ENCODE measurements at places on chromosomes 16 and 17.
A peak's percentile ranks its signal among the peaks of the same experiment; 100 is the strongest.

- DNase-seq: no peak
Observed at GRCh38 chr16:85127379-85127723, 15.1 kb upstream of the CIBAR2 start.

GRCh38 chr16:80739523-80739922 lies 64.9 kb downstream of the CDYL2 start:
- DNase-seq: no peak

DNA sequence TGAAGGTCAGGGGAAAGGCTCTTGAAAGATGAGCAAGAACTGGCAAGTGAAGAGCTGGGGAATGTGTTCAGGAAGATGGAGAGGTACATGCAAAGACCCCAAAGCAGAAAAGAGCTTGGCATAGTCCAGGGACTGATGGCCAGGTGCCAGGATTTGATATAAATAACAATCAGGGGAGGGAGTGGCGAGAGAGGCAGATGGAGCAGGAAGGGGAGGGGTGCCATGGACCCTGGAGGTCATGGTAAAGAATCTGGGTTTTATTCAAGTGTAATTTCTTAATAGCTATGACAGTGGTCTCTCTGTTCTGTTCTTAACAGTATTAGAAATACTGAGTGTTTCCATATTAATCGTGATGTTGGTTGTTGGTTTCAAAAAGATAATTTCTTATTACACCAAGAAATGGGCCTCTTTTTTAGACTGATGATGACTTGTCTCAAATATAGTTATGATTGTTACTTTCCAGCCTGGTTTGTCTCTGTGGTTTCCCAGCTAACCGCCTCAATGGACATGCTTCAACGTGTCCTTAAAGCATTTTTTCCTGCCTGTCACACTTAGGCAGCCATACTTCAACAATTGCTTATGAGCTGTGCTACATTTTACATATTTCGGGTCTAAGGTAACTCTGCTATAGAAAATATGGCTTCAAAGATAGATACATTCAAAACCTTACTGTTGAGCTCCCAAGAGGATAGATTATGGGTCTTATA lies 49.4 kb downstream of the MYH10 start:
- no peak for DNase-seq

DNA sequence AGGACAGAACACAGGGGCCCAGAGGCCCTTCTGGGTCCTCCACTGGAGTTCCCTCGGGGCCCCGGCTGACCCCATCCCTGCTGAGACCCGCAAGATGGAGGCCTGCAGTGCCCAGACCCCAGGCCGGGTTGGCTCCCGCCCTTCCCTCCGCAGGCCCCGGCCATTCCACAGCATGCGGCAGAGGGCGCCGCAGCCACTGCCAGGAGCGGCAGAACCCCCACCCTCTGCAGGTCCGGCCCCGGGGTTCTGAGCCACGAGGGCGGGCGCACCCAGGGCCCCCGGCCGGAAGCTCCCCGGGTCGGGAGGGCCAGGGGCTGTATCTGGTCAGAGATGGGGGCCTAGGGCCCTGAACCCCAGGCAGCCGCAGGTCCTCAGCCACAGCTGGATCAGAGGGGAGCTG lies 2.4 kb upstream of the PERCC1 start:
- peak; percentile 29 for DNase-seq

DNA sequence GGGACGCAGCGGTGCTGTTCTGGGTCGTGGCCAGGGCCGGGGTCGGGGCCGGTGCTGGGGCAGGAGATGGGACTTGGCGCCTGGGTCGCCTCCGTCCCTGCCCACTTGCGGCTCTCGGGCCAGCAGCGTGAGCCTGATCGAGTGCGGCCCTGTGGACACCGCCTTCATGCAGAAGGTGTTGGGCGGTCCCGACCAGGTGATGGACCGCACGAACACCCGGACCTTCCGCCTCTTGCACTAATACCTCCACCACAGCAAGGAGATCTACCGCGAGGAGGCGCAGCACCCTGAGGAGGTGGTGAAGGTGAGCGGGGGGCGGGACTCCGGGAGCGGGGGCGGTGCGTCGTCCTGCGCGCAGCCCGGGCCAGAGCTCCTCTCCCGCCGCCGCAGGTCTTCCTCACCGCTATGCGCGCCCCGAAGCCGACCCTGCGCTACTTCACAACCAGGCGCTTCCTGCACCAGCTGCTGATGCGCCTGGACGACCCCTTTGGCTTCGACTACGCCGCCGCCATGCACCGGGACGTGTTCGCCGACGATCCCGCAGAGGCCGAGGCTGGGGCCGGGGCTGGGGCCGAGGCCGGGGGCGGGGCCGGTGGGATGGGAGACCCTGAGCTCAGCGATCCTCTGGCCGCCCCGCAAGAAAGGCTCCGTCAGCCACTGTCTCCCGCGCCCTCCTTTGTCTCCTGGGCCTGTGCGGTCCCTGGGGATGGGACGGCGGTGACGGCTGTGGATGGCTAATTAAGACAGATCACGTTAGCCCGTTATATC lies 4.5 kb upstream of the HSD17B1 start:
- DNase-seq: peak; percentile 69

GRCh38 chr16:62701426-62701825 lies 665.2 kb upstream of the CDH8 start:
- no peak for DNase-seq

GRCh38 chr17:79294459-79295071 lies 219.9 kb downstream of the ENGASE start:
- peak; percentile 21 for DNase-seq

DNA sequence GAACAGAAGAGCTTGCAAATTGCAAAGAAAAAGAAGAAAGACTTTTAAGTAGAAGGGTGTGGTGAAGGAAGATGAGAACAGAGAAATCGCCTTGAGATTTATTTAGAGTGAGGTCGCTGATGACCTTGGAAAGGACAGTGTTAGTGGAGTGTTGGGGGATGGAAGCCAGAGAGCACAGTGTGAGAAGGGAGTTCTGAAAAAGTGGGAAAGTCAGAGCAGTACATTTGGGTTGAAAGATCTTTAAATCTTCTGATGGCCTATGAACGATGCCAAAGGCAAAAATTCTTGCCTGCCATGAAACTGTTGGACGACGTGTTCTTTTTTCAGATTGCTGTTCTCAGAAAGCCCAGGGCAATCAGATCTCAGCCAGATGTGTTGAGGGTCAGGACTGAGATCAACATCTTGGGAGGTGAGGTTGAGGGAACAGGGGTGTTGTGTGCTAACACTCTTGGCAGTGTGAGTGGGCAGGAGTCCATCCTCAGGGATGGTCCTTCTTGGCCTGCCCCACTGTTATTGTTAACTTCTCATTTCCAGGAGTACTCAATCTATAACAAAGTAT lies 330.1 kb downstream of the MAP2K6 start:
- DNase-seq: no peak

DNA sequence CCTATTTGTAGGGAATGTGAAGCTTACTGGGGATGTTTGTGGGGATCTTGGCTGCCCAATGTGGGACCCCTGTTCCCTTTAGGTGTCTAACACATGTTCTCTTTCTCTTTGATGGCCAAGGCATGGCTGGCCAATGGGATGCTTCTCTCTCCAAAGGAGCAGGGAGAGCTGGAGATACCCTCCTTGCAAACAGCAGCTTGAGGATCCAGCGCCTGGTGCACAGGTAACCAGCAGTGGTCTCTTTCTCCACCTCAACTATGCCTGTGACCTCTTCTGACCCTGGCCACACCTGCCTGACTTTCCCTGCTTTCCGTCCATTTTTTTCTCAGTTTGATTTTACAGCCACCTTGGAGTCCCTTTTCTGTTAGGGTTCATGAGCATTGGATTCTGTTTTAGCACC lies 16.8 kb upstream of the NKD1 start:
- no peak for DNase-seq

DNA sequence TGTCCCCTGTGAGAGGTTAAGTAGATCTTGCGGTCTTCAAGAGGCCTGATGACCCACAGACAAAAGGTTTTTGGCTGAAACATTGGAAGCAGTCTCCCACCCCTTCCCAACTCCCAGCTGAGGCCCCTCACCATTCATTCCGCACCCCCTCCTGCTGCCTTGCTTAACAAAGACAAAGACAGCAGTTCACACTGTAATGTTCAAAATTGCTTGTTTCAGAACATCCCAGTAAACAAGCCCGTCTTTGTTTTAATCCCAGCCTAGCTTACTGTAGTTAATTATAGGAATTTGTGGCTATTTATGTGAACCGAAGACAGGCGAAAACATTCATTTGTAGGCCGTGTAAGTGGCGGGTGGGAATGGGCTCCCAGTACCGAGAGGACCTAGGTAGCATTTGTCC lies 55.7 kb downstream of the IRX5 start:
- DNase-seq: no peak

DNA sequence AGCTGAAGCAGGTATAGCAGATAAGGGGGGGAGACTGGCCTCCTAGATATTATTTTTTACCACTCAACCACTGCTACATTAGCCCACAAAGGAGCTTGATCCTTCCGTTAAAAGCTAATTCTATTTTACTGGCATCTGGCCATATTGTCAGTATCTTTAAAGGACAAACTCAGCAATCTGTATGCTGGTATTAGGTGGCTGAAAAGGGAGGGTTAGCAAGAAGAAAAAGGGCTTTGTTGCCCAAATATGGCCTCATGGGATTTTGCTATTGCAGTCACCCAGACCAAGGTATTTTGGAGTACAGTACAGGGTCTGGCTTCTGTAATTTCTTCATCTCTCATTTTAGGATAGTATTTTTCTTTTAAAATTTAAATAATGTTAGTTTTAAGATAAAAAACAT lies 14.4 kb downstream of the RFWD3 start:
- DNase-seq: no peak

GRCh38 chr17:75813081-75814020 lies 28.7 kb downstream of the UNK start:
- no peak for DNase-seq

DNA sequence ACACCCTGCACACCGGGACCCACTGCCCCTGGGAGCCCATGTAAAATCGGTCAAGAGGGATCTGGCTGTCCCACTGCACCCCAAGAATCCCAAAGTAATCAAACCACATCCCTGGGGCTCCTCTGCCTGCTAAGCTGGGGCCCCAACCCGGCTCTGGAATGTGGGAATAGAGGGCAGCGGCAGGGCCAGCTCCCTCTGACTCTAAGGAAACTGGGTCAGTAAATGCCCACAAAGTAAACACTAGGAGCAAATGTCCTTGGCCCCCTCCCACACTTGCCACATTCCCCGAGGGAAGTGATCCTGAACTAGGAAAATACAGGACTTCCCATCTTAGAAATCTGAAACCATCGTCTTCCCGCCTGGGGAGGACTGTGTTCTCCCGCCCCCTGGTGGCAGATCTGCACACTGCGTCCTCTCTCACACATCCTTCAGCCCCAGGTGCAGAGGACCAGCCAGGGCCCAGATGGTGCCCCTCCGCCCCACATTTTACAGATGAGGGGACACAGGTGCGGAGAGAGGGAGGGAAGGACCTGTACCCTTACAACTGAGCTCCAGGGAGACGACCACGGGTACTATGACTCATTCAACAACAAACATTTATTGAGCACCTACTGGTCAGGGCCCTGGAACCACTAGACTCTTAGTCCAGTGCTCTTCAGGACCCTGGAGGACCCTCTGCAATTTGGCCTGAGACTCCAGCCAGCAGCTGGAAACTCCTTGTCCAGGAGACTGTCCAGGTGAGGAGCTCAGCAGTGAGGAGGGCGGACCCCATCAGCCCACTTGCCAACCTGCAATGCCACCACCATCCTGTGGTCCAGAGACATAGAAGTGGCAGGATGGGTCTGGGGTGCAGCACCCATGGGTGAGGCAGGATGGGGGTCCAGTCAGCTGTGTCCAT lies 10.1 kb downstream of the P3H4 start:
- DNase-seq: peak; percentile 50
